Activated T-cell treated with anti-CD3 and anti-CD28 coated beads, Interleukin-2, amount 50 U/mL, for 72 hours (primary cell): ENCODE measurements at places on chromosomes 2 and 18. TPM values are rescaled to one million over a fixed set of nuclear protein-coding genes. Genes with fewer than 3 reads are reported as not detected.

DNA sequence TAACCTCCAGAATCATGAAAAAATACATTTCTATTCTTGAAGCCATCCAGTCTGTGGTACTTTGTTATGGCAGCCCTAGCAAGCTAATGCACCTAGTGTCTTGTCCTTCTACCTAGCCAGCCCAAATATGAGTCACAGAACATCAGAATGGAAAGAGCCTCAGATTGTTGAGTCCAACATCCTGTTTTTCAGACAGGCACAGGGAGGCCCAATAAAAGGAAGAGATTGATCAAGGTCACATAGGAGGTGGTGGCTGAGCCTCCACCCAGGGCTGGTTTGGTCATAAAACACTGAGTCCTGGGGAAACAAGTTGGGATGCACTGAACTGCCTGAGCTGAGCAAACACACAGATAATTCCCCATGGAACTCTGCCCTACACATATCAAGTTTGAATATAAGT is 195.5 kb downstream of the TTC32 start:
- no peak for DNase-seq

DNA sequence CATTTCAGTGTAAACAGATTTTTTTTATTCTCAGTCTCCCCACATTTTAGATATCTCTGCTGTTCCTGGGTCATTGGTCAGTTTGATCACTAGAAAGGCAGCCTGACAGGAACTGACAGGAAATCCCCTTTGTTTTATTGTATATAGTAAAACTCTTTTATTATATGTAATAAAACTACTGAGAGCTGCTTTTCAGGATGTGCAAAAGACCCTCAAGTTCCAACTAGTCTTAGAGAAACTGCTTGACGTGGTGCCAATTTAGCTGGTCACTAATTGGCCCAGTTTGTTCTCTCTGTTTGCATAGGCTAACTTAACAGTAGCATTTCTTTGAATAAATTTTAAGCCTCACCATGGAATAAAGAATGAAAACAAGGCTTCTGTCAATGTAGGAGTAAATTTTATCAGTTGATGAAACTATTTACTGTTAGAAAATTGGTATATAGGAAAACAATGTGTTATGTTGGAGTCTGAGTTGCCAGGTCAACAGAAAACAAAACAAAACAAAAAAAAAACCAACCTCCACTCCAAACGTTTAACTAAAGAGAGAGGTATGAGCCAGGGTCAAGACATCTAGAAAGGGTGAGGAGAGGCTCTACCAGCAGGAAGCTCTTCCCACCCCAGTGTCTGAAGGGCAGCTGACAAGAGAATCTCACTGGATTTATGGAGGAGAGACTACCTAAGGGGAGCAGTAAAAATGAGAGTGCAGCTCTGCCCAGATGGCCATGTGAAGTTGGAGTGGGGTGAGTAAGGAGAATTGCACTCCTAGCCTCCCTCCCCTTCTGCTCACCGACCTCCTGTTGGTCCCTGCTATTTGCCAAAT is 184.6 kb downstream of the ST6GAL2 start:
- no peak for DNase-seq

DNA sequence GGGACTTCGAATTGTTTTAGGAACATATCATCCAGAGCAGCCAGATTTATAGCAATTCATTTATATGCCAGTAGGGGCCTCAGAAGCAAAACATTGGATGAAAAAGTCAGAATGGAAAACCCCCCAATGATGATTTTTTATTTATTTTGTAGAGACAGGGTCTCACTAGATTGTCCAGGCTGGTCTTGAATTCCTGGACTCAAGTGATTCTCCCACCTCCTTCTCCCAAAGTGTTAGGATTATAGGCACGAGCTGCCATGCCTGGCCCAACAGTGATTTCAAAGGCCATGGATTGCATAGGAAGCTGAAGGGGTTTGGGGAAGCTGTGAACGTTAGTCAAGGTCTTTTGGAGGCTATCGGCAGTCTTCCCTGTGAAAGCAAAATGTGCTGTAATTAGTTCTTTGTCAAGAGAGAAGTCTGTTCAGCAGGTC is 21.9 kb upstream of the MCFD2 start:
- no peak for DNase-seq

- DNase-seq, result no peak
These were observed 114.4 kb upstream of the TMEM200C start for GRCh38 chr18:6009756-6010155.

DNA sequence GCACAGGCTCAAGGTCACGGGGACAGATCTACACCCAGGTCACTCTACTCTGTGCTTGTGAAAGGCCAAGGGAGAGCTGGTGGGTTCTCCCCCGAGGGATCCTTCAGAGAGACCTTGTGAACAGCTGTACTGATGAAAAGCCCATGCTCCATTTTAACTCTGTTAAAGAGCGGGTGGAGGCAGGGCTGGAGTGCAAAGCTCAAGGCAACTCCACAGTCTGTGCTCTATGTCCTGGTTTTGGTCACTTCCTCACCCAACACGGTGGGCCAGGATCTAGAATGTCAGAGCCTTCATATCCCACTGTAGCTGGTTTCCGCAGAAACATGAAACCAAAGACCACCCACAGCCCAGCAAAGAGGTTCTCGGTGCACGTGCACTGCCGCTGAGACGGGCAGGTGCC is 177.1 kb downstream of the LAMA1 start:
- DNase-seq, result no peak

DNA sequence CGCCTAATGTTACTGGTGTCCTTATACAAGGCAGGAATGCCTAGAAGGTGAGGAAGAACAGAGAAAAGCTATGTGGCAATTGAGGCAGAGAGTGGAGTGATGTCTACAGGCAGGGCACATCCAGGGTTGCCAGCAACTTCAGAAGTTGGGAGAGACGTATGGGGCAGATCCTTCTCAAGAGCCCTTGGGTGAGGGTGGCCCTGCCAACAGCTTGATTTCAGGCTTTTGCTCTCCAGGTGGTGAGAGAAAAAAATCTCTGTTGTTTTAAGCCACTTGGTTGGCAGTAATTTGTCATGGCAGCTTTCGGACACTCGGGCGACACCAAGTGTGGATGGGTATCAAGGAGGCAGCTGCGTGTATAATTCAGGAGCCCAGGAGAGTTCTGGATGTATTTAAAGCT is 217.4 kb upstream of the SMIM21 start:
- no peak for DNase-seq

DNA sequence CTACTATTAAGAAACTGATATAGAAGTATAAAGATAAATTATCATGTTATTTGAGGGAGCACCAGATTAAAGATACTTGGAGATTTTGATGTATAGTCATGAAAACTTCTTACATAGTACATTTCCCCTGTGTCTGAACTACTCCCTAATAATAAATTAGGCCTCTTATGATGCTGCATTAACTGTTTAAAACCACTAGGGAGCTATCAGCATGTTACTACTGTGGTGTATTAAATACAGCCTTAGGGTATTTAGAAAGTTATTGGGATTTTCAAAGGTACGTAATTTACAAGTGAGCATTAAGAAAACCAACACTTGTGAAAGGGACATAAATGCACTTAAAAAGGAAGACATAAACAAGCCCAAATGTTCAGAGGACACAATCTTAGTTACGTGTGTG is 714.0 kb downstream of the EPHA4 start:
- no peak for DNase-seq

DNA sequence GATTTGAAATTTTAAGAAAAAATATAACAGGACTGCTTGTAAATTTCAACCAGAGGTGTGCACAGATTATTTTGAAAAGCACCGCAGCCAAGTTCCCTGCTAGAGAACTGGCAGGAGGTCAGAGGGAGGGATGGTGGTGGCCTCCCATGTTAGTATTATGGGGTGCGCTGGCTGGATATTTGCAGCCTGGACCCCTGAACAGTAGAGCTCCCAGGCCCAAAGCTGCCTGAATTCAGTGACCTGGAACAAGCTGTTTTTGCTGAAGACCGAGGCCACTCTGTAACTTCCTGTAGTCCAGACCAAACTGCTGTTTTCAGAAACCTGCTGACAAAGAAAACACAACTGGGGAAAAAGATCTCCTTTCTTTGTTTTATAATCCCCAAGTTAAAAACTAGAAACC is 314.3 kb downstream of the TNS1 start:
- no peak for DNase-seq

The LIPG gene
- total RNA-seq, result 0.12 TPM

The SCG2 gene
- total RNA-seq, result not detected

The MRPL33 gene
- total RNA-seq, result 68.1 TPM
